SW480 (cell line): ENCODE measurements at places on chromosomes 13 and 19.
A peak's percentile ranks its signal among the peaks of the same experiment; 100 is the strongest.

DNA sequence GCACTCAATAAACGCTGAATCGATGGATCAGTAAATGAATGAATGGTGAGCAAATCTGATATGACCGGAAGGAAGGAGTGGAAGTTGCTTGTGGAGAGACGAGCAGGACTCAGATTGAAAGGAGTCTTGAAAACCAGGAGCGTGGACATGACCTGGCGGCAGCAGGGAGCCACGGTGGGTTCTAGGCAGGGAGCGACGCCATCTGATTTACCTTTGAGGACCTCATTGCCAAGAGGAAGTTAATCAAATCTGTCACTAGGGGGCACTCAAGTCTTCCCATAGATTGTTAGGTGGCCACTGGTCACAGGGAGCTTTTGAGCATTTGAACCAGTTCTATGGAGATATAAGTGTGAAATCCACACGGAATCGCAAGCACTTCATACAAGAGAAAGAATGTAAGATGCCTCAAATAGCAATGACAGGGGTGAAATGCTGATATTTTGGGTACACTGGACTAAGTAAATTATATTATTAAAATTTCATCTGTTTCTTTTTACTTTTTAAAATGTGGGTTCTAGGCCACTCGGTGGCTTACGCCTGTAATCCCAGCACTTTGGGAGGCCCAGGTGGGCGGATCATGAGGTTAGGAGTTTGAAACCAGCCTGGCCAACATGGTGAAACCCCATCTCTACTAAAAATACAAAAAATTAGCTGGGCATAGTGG is 9.2 kb upstream of the FBN3 start:
- DNase-seq: peak; percentile 86

- DNase-seq: peak; percentile 81
These were observed 46.1 kb downstream of the ARHGEF18 start for GRCh38 chr19:7394731-7395359.

DNA sequence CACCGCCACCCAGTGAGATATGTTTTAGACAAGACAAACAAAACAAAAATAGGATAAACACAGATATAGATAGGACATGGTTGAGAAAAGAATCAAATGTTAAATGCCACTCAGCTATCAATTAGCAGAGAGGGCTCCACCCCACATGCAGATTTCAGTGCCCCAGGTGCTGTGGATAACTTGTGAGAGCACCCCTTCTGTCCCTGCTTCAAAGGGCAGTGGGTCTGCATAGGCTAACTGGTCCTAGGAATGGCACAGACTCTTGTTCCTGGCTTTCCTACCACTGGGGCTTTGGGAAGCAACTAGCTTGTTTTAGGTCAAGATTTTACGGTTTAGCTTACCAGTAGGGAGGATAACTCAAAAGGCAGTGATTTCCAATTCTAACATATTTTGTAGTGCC is 460.3 kb downstream of the TSHZ3 start:
- no peak for DNase-seq

- no peak for DNase-seq
These were observed 7.1 kb upstream of the PDE4C start for GRCh38 chr19:18233224-18233825.

DNA sequence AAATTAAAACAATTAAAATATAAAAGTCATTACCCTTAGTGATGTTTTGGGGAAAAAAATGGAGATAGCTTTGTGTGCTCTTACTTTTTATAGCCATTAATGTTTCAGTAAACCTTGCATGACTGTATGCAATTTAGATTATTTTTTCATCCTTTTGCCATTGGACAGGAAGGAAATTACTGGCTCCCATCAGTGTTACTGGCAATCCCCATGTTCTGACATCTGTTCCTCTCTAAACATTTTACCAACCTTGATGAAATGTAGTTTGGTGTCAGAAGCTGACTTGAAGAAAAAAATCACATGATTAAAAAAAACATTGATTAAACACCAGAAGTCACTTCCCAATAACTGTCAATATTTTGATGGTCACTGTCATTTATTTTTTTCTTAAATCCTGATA is 52.3 kb upstream of the ZNF536 start:
- no peak for DNase-seq

DNA sequence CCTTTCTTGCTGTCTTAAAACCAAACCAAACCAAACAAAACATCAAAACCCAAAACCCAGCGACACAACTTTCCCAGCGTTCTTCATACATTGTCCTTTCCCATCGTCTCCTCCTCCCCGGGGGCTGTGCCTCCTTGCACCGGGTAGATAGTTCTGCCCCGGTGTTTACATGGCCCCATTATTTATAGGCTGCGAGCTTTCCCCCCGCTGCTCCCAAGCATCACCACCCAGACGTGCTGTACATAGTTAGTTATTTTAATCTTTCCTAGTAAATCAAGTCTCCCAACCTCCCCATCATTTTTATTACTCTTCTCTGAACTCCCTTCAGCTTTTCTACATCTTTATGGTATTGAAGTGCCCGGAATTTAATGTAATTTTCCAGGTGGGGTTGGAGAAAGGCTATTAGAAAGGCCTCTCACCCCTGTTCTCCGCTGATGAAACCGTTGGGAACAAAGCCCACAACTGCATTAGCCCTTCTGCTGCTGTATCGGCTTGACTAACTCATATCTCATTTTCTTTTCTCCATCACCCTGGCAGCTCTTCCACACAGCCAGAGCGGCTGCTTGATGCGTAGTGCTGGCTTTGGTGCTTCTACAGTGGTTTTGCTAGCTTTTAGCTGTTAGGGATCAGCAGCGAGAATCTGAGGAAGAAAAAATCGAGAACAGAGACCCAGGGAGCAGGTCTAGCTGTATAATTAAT is 53.1 kb downstream of the FGF9 start:
- DNase-seq: no peak

- no peak for DNase-seq
These were observed 8.9 kb upstream of the GDF15 start for GRCh38 chr19:18377026-18377425.

GRCh38 chr13:23268441-23268840 is 87.7 kb downstream of the SGCG start:
- DNase-seq: no peak

DNA sequence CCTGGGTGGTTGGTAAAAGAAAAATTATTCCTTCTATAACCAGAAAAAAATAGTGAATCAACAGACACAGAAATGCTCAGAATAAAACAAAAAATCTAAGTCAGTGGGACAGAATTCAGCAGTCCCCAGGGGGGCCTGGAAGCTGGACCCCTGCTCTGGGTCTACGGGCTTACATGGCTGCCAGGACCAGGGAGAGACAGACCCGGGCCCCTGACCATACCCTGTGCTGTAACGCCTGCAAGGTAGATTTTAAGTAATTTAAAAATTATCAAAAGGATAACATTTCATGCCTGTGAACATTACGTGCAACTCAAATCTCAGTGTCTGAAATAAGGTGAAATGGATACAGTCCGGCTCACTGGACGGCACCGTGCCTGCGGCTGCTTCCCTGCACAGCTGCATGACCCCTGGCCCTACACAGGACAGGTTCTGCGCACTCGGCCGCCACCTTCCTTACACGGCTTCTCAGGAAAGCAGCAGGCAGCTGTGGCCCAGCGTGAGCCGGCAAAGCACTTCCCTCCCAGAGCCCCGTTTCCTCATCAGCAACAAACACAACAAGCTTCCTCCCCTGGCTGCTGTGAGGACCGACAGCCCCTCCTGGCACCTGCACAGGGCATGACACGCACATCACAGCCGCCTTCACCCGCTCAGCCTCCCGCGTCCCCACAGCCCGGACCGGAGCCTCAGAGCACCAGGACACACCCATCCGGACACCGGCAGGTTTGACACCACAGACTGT is 22.2 kb downstream of the RASA3 start:
- DNase-seq: peak; percentile 70

GRCh38 chr13:106372199-106373155 is 163.0 kb downstream of the EFNB2 start:
- DNase-seq: no peak

DNA sequence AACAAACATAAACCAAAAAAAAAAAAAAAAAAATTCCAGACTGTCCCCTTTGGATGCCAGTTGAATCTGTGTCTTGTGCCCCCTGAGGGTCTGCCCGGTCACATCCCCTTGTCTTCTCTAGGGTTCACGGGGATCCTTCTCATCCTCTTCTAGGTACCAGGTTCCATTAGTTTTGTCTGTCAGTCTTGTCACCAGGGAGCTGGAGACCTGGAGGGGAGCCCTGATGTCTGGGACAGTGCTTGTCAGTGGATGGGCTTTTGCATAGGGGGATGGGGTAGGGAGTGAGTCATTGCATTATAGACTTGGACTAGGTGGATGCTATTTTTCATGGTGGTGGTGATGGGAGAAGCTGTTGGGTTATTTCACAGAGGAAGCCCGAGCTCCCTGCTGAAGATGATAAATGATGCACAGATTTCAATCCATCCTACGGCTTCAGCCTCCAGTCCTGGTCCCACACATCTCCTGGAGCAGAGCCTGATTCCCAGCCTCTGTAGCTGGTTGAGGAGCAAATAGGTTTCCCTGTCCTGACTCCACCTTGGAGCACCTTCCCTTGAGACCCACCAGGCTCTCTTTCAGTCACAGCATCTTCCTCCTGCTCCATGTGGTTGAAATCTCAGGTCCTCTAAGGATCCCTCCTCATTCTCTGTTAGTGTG is 26.0 kb downstream of the WTIP start:
- DNase-seq: peak; percentile 18

- DNase-seq: no peak
These were observed 4.1 kb downstream of the TNFSF13B start for GRCh38 chr13:108273429-108274118.

DNA sequence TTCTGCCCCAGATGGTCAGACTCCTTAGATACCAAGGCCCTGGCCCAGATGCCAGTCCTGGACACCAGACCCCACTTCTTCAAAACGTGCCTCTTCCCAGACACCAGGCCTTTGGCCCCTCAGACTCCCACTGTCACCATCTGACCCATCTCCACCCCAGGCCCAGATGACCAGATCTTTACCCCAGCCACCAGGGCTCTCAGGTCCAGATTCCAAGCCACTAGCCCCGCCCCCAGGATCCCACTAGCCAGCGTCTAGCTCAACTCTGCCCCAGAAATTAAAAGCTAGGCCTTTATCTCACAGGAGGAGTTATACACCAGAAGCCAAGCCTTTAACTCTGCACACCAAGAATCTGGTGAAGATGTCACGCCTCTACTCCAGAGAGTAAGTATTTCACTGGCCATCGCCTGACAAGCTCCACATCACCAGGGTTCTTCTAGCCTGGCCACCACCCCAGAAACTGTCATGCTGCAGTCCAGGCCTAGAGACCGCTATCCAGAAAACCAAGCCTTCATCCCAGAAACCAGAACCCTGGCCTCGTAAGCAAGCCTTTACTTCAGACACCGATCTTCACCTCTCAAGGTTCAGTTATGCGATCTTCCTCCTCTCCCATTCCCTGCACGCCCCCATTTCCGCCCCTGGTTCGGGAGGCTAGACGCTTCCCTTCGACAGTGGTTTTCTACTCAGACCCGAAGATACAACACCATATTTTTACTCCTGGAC is 595 bp downstream of the XAB2 start:
- DNase-seq: no peak

- DNase-seq: no peak
These were observed 9.2 kb upstream of the MEX3D start for GRCh38 chr19:1577090-1577928.

DNA sequence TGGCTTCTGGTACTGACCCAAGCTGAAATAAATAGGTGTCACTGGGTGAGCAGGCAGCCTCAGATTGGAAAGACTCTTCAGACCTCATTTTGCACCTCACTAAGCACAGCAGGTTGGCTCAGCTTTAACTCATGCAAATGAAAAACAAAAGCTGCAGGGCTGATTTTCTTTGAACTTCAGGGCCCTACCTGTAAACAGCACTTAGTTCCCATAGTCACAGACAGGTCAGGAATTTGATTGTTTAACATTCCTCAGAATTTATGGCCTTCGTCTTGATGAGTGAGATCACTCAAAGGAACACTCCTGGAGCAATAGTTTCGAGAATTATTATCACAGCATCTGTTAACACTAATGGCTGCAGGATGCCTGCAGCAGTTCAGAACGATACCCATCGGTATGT is 718.5 kb downstream of the EFNB2 start:
- peak; percentile 20 for DNase-seq

- DNase-seq: peak; percentile 90
These were observed 20.3 kb upstream of the TRIM13 start for GRCh38 chr13:49976314-49977258.

DNA sequence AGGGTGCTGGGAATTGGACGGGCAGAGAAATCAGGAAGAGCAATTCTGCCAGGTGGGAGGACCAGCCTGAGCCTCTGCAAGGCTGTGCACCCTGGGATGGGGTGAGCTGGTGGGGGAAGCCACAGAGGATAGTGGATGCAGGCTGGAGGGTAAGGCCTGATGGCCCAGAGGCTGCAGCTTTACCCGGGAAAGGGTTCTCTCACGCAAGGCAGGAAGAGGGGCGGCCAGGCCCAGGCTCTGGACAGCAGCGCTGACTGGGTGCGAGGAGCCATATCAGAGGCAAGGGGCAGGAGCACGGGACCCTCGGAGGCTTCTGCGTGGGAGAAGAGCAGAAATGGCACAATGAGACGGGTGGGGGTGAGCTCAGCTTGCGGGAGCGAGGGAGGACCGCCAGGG is 104.6 kb downstream of the SOX1 start:
- no peak for DNase-seq

DNA sequence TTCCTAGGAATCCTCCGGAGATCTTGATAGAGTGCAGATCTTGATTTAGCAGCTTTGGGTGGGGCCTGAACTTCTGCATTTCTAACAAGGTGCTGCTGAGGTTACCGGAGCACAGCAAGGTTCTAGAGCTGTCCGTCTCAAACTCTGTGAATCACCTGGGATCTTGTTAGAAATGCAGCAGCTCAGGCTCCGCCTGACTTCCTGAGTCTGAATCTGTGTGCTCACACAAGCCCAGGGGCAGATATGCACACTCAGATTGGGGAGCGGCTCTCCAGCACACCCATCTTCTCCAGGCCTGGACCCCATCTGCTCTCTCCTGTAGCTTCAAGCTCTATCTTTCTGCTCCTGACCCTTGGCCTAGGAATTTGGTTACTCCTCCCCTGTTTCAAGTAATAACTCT is 3.5 kb upstream of the TEX26 start:
- DNase-seq: no peak

DNA sequence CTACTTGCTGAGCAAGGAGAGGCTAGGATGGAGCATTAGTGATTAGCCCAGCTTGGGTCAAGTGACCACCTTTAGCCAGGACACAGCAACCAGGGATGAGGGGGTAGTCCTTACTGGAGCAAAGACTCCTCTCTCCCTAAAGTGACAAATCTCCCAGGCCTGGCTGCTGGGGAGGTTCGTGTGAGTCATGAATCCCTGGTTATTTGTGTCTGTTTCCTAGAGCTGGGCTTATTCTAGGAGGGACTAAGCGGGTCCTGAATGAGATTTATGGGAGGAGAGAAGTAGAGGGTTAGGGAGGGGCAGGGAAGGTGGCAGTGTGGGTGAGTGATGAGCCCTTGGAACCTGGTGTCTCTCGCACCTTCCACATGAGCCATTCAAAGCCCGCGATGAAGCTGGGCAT is 487.3 kb downstream of the TSHZ3 start:
- DNase-seq: no peak

GRCh38 chr13:39820606-39821005 is 165.1 kb downstream of the COG6 start:
- no peak for DNase-seq

- DNase-seq: no peak
These were observed 9.3 kb downstream of the ZNF787 start for GRCh38 chr19:56111601-56112312.
